Fibroblast of skin of left quadriceps (primary cell): ENCODE measurements at places on chromosomes 16 and 17.

DNA sequence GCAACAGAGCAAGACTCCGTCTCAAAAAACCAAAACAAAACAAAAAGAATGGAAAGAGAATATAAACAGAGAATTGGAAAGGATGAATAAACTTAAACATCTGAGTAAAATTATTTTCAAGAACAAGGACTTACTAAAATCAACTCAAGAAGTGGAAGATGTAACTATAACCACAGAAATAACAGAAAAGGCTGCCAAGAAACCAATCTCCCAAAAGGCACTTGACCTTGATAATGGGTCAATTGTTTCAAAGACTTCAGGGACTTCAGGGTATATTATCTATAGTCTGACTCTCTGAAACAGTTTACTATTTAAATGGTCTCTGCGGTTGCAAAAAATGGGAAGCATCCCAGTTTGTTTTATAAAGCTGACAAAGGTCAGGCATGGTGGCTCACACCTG is 35.1 kb downstream of the VPS53 start:
- no peak for DNase-seq

DNA sequence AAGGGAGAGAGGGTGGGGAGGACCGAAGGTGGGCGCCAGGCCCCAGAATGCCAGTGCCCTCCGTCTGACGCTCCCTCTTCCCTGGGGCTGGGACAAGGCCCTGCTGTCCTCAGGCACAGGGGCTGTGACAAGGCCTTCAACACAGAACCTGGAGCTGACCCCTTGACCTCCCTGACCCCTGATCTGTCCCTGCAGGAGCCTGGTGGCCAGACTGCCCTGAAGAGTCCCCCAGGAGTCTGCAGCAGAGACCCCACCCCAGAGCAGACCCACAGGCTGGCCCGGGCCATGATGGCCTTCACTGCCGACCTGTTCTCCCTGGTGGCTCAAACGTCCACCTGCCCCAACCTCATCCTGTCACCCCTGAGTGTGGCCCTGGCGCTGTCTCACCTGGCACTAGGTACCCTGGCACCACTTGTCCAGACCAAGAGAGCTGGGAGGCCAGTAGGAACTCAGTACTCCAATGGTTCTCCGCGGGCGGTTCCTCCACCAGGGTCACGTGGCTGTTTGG is 2.9 kb downstream of the SERPINF2 start:
- no peak for DNase-seq

GRCh38 chr17:3754458-3755334 is 31.0 kb downstream of the HASPIN start:
- no peak for DNase-seq

DNA sequence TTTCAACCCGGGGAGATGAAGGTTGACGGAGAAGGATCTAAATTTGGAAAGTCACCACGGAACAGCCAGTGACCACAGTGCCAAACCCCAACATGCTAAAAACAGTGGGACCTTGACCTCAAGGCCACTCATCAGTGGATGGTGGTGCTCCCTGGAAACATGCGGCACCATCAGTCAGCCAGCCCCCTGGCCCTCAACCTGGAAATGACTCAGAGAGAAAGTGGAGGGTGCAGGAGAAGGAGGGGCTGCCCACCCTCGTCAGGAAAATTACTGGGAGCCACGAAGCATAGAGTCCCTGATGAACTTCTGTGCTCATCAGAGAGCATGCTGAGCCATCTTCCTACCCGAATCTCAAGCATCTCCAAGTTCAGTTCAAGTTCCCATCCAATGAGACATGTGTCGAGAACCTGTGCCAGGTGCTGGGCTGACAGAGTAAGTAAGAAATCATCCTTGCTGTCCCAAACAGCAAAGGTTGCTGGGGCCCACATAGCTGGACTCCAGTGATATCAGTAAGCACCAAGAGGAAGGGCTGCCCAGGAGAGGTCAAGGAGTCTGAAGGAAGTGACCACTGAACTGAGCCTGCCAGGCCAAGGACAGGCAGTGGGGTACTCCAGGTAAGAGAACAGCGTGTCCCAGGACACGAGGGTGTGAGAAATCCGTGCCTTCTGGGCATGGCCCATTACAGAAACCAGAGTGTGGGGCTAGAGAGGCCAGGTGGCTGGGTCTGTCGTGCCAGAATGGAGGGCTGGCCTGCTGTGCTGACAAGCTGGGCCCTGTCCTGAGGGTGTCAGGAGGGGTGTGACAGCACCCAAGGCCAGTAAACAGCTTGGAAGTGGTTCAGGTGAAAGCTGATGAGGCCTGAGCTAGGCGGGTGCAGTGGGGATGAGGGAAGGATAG is 5.2 kb downstream of the PECAM1 start:
- peak; percentile 43 for DNase-seq

GRCh38 chr17:70102531-70102930 is 27.5 kb downstream of the KCNJ16 start:
- DNase-seq: no peak

- no peak for DNase-seq
These were observed 10.6 kb downstream of the TAOK2 start for GRCh38 chr16:29984137-29984763.

DNA sequence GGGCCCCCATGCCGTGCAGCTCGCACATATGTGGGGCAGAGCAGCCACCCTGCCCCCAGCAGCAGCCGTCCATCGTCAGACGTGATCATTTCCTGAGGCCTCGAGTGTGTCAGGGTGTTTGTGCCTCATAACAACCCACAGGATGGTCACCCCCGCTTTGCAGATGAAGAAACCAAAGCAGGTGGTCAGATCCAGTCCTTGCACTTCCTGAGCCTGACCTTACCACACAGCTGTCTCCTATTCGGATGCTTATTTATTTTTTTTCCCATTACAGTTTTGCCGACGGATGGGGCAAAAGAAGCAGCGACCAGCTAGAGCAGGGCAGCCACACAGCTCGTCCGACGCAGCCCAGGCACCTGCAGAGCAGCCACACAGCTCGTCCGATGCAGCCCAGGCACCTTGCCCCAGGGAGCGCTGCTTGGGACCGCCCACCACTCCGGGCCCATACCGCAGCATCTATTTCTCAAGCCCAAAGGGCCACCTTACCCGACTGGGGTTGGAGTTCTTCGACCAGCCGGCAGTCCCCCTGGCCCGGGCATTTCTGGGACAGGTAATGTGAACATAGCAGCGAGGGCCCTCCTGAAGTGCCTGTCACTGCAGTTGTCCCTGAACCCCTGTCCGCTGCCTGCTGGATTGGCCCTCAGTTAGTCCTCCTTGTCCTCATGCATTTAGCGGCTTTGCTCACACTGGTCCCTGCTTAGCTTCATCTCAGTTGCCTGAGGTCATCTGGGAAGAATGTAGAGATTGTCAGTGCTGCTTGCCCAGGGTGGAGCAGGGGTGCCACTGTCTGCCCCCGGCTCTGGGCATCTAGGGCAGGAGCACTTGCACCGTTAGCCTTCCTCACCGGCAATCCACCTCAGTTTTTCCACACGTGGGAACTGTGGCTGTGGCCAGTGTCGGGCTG is 1.4 kb downstream of the MPG start:
- DNase-seq: no peak

DNA sequence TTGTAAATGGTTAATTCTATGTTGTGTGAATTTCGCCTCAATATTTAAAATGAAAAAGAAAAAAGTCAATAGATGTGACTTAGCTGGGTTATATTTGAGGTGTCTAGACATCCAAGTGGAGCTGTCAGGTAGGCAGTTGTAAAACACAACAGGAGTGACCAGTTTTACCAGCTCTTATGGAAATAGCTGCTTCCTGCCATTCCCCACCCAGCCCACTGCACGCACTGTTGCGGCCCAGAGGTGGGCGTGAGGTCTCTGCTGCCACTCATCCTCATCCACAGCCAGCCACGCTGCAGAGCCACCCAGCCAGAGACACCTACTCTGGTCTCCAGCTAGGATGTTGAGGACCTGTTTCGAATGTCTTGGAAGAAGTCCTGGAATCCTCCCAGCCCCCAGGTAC is 3.4 kb upstream of the CARD14 start:
- no peak for DNase-seq
